ENCODE measurements at places on chromosomes 6 and 20.

- no peak for DNase-seq
Measured at GRCh38 chr6:112017760-112018537, 36.0 kb upstream of the CCN6 start.

DNA sequence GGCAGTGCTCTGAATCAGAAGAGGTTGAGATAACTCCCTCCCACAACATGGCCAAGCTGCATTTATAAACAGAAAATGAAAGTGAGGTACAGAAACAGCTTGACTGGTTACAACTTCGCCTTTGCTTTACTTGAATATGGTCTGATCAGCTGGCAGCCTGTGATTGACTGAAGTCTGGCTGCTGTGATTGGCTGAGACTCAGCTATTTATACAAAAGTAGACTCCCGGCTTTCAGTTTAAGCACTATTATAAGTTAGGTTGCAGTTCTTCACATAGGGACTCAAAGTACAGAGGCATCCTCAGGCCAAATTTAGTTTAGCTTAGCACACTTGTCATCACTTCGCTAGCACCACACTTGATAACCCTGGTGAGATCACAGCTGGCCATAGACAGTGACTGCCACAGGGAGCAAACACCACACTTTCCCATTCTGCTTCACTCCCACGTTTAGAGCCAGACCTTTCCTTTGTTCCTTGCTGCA lies 362.6 kb downstream of the EPM2A start:
- no peak for DNase-seq

DNA sequence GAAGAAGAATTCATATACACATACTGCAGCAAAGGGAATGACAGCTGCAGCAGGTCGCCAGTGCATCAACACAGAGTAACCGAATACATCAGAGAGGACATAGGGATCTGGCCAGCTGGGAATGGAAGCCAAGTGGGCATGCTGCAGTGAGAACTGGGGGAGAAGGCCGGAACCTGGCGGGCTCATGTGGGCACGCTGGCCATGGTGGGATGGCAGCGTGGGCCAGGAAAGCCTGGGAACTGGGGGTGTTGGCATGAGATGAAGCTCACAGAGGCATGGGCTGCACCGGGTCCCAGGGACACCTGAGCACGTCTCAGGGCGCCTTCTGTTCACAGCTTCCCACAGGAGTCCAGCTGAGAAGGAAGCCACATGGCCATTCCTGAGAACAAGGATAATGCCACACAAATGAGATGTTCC lies 139.5 kb upstream of the AGPAT4 start:
- no peak for DNase-seq

DNA sequence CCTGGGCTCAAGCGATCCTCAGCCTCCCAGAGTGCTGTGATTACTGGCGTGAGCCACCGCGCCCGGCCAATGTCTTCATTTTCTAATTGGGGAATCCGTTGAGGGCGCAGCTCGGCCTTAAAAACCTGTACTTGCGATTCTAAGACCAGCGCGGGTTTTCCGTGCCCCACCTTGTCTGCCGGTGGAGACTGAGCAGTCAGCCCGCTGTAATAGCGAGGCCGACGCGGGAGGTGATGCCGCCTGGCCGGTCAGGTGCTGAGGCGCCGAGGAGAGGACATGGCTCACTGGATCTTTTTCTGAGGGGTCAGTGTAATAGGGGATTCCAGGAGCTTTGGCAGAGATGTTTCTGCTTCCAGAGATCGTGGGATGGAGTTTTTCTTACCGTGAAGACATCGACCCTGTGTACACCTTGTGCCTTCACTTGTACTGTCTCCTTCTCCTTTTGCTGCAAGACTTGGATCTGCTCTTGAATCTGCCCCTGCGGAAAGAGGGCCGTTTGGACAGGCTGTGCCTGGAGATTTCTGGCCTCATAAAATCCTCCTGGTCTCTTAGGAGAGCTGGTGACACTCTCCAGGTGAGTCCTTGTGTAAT lies 1.5 kb downstream of the TRIM31 start:
- no peak for DNase-seq

DNA sequence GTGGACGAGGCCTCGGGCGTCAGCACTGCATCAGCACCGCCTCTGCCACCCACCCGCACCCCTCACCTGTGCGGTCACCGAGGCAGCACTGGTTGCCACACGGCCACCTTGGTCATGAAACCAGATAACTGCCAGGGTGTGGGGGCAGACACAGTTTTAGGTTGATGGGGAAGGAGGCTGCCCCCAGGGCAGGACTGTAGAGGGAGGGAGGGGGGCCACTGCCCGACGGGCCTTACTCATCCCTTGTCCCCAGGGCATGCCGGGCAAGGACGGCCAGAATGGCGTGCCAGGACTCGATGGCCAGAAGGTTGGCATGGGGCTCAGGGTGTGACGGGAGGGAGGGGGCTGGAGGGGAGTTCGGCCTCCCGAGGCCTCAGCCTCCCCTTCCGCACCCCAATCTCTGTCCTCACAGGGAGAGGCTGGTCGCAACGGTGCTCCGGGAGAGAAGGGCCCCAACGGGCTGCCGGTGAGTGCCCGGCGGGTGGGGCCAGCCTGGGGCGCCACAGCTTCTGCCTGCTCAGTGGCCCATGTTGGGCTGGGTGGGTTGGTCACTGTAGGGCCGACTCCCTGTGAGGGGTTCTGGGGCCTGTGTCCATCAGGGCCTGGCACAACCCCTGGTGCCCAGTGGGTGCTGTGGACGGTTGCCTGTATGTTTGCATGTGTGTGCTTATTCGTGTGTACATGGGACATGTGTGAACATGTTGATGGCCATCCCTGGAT lies 11.8 kb downstream of the COL9A3 start:
- no peak for DNase-seq

GRCh38 chr20:8571611-8572010 lies 439.5 kb downstream of the PLCB1 start:
- DNase-seq: no peak

DNA sequence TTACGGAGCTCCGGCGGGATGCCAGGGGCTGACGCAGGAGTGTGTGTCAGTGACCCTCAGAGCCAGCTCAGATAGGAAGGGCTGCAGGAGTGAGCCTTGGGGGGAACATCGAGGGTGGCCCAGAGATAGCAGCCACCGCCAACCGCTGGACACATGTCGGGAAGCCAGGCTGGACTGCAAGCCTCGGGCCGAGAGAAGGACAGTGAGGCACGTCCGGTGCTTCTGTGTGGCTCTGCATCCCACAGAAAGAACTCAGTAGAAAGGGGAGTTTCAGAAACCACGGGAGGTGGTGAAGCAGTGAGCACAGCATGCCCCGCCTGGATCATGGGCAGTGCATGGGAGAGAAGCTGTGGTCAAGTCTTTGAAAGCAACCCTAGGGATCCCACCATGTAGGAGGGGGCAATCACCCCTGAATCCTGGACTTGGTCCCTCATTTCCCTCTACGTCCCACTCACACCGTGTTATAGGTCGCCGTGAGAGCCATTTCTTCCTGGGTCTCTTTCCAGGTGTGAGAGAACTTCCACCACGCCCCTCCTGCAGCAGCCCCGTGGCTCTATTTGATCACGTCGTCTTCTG lies 383.7 kb upstream of the CDH4 start:
- DNase-seq: no peak

GRCh38 chr6:147752689-147753403 lies 244.4 kb downstream of the SAMD5 start:
- DNase-seq: no peak

Data from urinary bladder (tissue), 4 donors.